Renal cortical epithelial cell (primary cell): ENCODE measurements at places on chromosomes 3 and 15.
A peak's percentile ranks its signal among the peaks of the same experiment; 100 is the strongest.

DNA sequence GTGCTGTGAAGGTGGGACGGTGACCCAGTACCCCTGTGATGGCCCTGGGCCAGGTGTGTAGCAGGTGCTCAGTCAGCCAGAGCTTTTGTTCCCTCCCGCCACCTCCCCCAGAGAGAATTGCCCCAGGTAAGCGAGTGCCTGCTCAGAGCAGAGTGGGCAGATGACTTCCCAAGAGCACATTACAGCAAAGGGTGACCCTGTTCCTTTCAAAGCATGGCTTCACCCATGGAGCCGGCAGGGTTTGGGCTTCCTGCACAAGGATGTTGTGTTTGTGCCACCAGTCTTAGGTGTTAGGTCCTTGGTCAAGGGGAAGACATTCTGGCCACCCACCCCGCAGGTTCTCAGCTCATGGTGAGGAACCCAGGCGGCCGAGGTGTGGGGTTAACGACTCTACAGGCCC lies 30.7 kb downstream of the SLC6A6 start:
- no peak for DNase-seq

GRCh38 chr3:123318374-123318773 lies 116.6 kb downstream of the SEC22A start:
- DNase-seq, result no peak

GRCh38 chr3:9947025-9947995 lies 4.9 kb downstream of the PRRT3 start:
- DNase-seq, result peak; percentile 30

- DNase-seq, result peak; percentile 54
These were observed 116.6 kb downstream of the ST8SIA2 start for GRCh38 chr15:92510163-92510882.

DNA sequence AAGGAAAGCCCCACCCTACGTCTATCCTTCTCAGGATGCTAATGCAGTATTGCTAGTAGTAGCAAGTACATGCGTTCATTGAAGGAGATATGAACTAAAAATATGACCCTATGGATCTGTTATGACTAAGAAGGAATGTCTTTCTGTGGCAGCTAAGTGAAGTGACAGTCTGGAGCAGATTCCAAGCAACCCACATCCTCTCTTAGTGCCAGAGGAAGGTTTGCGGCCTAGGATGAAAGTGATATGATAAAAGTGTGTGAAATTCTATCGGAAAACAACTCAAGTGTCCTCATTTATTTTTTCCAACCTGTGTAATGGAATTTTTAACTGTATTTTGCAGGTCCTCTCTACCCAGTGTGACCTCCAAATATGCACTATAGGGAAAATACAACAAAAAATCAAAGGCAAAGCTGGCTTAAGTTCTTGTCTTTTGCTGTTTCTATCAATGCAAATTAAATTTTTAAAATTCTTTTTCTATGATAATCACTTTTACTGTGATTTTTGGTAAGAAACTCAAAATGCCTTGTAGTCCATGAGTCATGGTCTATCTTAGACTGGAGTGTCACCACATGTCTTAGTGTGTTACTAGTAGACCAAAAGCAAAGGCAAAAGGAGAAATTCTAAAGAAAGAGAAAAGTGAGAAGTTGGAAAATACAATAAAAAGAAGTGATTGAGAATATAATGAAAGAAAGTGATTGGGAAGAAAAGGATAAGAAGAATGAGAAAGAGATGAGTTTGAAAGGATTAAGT lies 161.2 kb upstream of the TMCO5A start:
- no peak for DNase-seq

GRCh38 chr3:63878394-63879060 lies 14.9 kb downstream of the ATXN7 start:
- DNase-seq, result no peak

DNA sequence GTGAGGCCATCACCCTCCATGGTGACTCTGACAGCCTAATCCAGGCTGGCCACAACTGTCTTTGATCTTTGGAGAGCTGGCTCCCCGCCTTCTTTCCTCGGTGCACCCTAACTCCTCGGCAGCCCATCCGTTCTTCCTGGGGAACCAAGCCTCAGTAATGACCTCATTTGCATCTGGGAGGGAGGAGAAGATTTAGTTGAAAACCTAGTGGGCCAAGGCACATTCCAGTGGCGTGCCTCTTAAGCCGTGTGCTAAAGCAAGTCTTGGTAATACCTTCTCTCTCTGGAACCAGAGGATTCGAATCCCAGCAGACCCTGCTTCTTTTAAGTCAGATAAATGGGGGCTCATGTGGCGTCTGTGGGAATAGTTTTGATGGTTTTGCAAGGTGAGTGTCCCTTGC lies 233.1 kb downstream of the EBLN2 start:
- no peak for DNase-seq

GRCh38 chr15:77002954-77003912 lies 8.3 kb downstream of the PSTPIP1 start:
- DNase-seq, result no peak

- DNase-seq, result no peak
These were observed at the start of gene PODXL2 for GRCh38 chr3:127628788-127629466. PODXL2 (plus strand) TSS chr3:127629185; CDS start chr3:127629220, 35 bp downstream.

DNA sequence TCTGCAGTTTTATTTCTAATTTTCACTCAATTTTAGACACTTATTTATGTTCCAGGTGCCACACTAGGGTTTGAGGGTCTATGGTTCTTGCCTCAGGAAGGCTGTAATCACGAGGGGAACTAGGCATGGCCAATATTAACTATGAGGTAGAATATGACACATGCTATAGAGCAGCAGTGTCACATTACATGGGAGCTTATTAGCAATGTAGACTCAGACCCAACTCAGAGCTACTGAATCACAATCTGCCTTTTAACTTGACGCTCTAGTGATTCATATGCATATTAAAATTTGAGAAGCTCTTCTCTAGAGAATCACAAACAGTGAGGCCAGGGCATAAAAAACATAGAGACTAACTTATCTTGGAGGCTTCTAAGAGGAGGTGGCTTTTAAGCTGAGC lies 32.8 kb upstream of the MRPL3 start:
- DNase-seq, result no peak

- DNase-seq, result no peak
These were observed 96.6 kb downstream of the CEMIP start for GRCh38 chr15:80875568-80876347.

DNA sequence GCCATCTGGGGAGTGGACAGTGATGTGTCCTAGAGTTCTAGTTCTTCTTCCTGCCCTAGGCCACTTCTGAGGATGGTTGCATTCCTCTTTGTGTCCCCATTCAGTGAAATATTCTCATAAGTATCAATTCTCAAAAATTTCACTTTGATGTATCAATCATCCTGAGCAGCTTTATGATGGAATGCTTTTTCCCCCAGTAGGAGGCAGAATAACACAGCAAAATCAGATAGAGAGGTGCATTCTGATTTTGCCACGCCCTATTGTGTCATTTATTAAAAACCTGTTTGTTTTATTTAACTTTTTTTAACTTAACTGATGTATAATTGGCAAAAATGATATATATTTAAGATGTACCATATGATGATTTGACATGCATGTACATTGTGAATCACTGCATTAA lies 656.0 kb upstream of the GRM7 start:
- DNase-seq, result no peak
